ENCODE measurements at places on chromosomes 2 and 18.
A peak's percentile ranks its signal among the peaks of the same experiment; 100 is the strongest.

GRCh38 chr2:62733546-62733945 is 28.0 kb downstream of the EHBP1 start:
- no peak for DNase-seq

DNA sequence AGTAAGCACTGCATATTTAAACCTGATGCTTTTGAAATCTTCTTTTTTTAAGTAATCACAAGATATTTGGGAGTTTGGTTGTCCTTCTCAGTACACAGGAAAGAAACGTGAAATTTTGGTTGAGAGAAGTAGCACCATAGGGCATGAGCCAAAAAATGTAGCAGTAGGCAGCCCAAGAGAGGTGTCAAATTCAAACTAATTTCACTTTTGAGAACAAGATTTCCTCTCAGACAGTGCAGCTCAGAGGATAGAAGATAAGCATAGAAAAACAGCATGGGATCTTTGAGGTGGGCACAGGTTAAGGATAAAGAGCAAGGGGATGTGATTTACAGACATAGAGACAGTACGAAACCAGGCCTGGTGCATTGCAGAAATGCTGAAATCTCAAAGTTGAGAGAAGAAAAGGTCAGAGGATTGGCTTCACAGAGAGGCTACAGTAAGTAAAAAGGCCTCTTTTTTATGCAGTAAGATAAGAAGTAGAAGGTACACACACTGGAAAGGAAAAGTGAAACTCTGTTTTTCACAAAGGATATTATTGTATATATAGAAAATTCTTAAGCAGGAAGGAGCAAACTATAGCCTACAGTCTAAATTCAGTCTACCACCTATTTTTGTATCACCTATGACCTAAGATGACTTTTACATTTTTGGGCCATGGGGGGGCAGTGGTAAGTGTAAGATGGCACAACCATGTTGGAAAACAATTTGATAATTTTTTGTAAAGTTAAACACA is 89.8 kb downstream of the PKP4 start:
- no peak for DNase-seq

GRCh38 chr2:120883607-120884440 is 148.2 kb downstream of the GLI2 start:
- DNase-seq = no peak

DNA sequence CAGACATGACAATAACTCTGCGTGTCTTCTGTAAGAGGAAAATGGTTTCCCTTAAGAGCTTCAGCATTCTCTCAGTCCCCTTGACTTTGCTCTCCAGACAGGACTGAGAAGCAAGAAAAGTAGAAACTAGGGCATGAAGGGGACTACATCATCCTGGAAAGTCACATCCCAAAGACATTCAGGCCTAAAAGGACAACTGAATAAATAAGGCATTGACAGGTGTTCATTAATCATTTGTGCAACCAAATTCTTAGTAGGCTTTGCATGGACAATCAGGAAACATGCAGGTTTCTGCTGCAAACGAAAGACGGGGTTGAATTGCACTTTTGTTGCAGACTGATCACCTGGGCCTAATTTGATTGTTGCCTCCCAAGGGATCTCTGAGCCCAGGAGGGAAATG is 1.2 kb upstream of the SGPP2 start:
- no peak for DNase-seq

GRCh38 chr2:194822097-194822496 is 834.9 kb upstream of the SLC39A10 start:
- no peak for DNase-seq

DNA sequence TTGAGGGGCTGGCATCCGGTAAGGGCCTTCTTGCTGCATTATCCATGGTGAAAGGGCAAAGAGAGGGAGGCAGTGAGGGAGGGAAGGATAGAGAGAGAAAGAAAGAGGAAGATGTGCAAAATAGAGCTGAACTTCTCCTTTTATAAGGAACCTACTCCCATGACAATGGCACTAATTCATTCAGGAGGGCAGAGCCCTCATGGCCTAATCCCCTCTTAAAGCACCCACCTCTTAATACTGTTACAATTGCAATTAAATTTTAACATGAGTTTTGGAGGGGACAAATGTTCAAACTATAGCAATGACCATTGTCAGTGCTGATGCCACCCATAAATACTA is 60.2 kb downstream of the CXCR4 start:
- DNase-seq = no peak

DNA sequence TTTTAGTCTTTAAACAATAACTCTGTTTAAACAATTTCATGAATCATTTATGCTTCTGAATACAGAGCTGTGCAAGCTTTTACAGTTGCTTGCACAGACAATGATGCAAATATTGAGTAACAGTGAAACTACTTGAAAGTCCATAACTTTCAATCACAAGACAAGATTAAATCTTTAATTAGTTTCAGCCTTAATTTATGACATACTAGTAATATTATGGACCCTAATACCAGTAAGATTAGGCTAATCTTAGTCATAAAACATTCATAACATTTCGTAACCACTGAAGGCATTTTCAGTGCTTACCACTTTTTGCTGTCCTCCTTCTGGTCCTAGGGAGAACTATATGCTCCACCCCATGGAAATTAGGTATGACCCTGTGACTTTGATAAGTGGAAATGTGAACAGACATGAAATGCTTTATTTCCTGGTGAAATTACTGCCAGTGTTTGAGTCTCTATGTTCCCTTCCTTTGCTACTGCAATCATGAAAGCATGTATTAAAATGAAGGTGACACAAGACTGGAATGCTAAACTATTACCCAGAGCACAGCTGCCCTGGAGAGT is 1.8 kb upstream of the COBLL1 start:
- no peak for DNase-seq

- DNase-seq = no peak
Measured at GRCh38 chr2:170084820-170085491, 93.0 kb upstream of the MYO3B start.

DNA sequence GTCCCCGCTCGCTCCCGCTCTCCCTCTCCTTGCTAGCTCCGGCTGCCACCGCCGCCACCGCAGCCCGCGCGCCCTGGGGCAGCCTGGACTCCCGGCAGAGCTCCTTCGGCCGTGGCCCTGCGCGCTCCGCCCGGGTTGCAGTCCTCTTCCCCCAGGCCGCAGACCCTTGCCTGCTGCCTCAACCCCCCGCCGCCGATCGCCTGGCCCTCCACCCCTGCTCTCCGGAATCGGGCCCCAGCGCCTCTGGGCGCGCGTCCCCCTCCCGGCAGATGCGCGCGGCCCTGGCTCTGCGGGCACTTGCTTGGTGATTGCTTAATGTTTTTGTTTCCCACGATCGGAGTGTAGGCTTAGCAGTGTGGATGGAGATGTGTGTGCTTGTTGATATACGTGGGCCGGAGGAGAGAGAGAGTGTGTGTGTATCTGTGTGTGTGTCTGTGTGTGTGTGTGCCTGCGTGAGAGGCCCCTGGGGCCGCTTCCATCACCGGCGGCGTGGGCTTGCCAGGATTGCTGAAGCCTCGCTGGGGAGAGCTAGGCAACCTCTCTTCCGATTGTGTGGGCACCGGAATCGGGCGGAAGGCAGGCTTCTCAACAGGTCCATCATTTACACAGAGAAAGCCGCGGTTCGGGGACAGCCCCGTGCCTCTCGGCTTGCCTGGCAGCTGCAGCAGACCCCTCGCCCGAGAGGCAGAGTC is 877 bp downstream of the INHBB start:
- no peak for DNase-seq

DNA sequence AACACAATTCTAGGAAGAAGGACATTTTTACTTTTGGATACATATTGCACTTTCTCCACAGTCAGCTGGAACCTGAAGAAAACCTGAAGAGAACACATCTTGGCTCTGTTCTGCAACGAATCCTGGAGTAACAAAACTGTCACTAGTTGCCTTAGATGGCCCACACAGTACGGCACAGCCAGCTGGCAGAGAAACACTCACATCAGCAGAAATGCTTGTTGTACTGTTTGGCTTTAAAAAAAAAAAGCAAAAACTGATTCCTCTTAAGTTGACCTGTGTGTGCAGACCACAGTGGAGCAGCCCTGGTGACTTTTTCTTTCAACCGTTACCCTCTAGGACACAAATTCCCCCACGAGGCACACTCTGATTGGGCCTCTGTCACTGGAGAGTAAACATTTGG is 152.3 kb upstream of the TWIST2 start:
- DNase-seq = no peak

- DNase-seq = no peak
Measured at GRCh38 chr2:64595397-64596176, 58.1 kb downstream of the SERTAD2 start.

GRCh38 chr2:149058936-149059335 is 20.4 kb downstream of the LYPD6B start:
- DNase-seq = no peak

DNA sequence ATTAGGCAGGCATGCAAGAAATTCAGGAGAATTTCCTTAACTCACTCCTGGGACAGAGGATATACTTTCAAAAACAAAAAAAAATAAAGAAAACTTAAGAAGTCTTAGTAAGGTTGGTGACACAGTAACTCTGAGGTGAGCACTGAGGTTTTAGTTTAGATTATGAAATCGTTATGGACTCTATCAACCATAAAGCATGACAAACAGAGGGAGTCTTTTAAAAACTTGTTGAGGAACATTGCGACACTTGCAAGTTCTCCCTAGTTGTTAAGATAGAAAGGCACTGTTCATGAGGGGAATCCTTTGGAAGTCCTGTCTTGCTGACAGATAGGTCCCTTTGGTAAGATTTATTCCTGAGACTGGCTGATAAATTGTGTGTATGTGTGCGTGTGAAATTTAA is 194.3 kb upstream of the ERBB4 start:
- no peak for DNase-seq

DNA sequence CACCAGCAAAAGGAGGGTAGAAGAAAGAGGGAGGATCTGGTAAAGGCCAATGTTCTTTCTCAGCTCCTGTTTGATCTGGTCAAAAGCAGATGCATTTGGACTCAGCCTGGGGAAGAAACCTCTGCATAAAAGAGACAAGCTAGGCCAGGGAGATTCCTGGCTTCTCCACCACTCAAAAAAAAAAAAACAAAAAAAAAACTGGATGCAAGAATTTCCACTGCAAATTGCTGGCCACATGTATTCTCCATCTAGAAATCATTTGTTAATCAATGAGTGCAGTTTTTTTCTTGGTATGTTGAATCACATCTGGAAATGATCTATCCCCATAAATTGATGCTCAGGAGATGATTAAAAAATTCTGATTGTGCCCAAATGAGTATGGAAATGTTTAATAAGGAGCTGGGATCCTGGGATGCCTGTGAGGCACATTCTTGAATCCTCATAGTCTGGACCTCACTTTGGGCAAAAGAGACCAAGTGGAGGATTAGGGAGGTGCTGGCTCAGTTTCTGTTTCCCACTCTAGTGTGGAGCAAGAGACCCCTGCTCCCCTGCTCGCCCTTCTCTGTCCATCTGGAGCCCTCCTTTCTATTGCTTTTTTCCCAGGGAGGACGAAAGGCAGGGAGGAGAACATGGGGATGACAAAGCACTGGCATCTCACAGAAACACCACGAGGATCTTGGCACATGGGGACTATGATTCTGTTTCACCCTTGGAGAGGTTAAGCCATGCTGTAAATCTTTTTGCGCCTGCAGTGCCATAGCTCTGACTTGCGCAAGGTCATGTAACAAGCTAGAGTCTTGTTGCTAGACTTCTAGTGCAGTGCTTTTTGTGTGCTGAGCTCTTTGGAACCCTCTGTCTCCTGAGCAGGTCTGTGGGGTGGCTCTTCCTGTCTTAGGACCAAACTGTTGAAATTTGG is 57.6 kb downstream of the APOB start:
- DNase-seq = no peak

DNA sequence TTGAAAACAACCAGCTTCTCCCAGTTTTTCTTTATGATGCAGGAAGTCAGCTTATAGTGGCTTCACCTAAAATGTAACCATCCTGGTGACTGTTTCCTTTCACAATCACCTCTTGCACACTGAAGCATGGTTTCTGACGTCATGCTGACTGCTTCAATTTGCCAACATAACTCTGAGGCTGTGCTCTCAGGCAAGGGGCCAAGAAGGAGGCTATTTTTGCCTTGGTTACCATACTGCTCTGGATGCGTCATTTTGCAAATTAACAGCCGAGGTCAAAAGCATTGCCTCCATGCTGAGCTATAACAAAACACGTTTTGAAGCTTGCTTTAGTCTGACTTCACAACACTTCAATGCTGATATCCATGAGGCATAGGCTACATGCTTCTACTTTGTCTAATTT is 397.8 kb downstream of the METTL4 start:
- DNase-seq = peak; percentile 22

- no peak for DNase-seq
Measured at GRCh38 chr2:134736167-134736880, 17.5 kb upstream of the TMEM163 start.

DNA sequence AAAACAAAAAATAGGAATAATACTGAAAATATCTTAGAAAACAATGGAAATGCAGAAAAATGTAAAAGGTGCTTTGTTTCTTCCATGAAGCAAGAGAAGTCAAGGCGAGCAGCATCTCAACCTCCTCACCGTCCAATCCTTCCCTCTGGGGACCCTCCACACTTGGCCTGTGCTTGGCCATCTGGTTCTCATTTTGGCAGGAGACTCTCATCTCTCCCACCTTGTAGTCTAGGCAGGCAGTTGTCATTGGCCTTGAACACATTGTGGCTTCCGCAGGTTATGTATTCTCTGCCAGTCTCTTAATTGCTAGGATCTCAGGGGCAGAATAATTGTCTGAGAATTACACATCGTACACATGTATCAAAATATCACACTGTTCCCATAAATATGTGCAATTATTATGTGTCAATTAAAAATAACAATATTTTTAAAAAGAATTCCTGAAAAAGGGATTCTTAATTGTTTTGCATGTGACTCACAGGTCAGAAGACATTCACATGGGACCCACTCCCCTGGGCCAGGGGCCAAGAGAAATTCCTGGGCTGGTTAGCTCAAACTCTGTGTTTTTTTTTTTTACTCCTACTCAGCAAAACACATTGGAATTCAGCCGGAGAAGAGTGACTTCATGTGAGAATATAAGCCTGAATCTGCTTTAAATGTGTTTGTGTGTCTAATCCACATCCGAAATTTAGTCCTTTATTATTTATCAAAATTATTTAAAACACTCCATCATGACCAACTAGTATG is 14.0 kb upstream of the ANKRD62 start:
- DNase-seq = no peak

- DNase-seq = no peak
Measured at GRCh38 chr2:151287513-151288250, 1.8 kb downstream of the NMI start.

- DNase-seq = no peak
Measured at GRCh38 chr2:221283896-221284545, 288.1 kb downstream of the EPHA4 start.

GRCh38 chr2:147031897-147032296 is 812.9 kb upstream of the ACVR2A start:
- no peak for DNase-seq

GRCh38 chr2:25740810-25741381 is 67.5 kb upstream of the DTNB start:
- DNase-seq = no peak

DNA sequence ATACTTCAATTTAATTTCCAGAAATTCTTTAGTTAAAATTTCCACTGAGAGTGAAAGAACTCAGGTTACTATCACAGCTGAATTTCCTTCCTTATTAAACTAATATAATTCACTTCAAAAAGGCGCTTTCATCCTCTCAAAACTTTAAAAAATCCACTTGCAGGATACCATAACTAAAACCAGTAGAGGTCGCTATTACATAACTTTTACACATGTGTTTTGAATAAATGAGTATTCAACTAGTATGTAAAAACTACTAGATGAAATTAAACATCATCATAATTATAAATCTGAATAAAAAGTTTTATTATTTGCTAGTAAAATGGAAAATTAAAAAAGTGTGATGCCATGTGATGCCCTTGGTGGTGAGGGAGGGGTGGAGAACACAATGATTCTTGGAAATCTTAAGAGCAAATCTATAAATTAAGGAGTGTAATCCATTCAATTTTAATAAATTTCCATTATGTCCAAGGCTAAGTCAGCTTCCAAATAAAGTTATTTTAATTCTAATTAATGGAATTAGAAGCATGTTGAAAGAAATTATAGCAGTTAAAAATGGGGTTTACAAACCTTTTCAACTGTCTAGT is 61.4 kb downstream of the SOS1 start:
- peak; percentile 30 for DNase-seq

All from NCI-H2081 treated with DMSO at 0.1 percent for 48 hours (cell line).